ENCODE measurements at places on chromosomes 4 and X. TPM values are rescaled to one million over a fixed set of nuclear protein-coding genes. Genes with fewer than 3 reads are reported as not detected.

The ODAM gene
- polyA plus RNA-seq: 0.19 TPM

The MAGEE1 gene
- 3.0 TPM for polyA plus RNA-seq

The CLCN4 gene
- polyA plus RNA-seq: 0.57 TPM

The F8A1 gene
- 19.9 TPM for polyA plus RNA-seq

The ZNF711 gene
- polyA plus RNA-seq: 2.7 TPM

The AMTN gene
- not detected for polyA plus RNA-seq

The FAAH2 gene
- 13.6 TPM for polyA plus RNA-seq

The GAGE12E gene
- not detected for polyA plus RNA-seq

The ZNF518B gene
- polyA plus RNA-seq: 2.3 TPM

The GLRB gene
- 4.1 TPM for polyA plus RNA-seq

The TRIM2 gene
- polyA plus RNA-seq: 11.9 TPM

The SPATA4 gene
- not detected for polyA plus RNA-seq

The TCEAL2 gene
- polyA plus RNA-seq: 24.2 TPM

The WNK3 gene
- 0.15 TPM for polyA plus RNA-seq

The TRIML2 gene
- not detected for polyA plus RNA-seq

The CYSLTR1 gene
- polyA plus RNA-seq: 0.34 TPM

The PRR27 gene
- polyA plus RNA-seq: not detected

The CCDC149 gene
- polyA plus RNA-seq: 14.3 TPM

The CC2D2A gene
- 4.1 TPM for polyA plus RNA-seq

The XAGE1B gene
- polyA plus RNA-seq: not detected

The XG gene
- polyA plus RNA-seq: 0.38 TPM

The PDCL2 gene
- polyA plus RNA-seq: not detected

The SSX3 gene
- not detected for polyA plus RNA-seq

The ADRA2C gene
- 5.3 TPM for polyA plus RNA-seq

The SULT1B1 gene
- polyA plus RNA-seq: 0.08 TPM

The AR gene
- polyA plus RNA-seq: 0.34 TPM

The RNF150 gene
- polyA plus RNA-seq: 3.0 TPM

The SRPX gene
- 16.9 TPM for polyA plus RNA-seq

The BEX3 gene
- polyA plus RNA-seq: 40.7 TPM

The CENPE gene
- 0.05 TPM for polyA plus RNA-seq

The DACH2 gene
- polyA plus RNA-seq: 0.27 TPM

The JCHAIN gene
- 0.38 TPM for polyA plus RNA-seq

The UGT2B17 gene
- 0.49 TPM for polyA plus RNA-seq

The RRH gene
- polyA plus RNA-seq: 0.09 TPM

The UGT2B28 gene
- not detected for polyA plus RNA-seq

The SOD3 gene
- polyA plus RNA-seq: 38.6 TPM

The AKAP14 gene
- not detected for polyA plus RNA-seq

The RNF128 gene
- 19.8 TPM for polyA plus RNA-seq

The GLUD2 gene
- polyA plus RNA-seq: 0.42 TPM

All from pancreas (tissue), 10 donors.